ENCODE measurements at places on chromosomes 11 and 22.

DNA sequence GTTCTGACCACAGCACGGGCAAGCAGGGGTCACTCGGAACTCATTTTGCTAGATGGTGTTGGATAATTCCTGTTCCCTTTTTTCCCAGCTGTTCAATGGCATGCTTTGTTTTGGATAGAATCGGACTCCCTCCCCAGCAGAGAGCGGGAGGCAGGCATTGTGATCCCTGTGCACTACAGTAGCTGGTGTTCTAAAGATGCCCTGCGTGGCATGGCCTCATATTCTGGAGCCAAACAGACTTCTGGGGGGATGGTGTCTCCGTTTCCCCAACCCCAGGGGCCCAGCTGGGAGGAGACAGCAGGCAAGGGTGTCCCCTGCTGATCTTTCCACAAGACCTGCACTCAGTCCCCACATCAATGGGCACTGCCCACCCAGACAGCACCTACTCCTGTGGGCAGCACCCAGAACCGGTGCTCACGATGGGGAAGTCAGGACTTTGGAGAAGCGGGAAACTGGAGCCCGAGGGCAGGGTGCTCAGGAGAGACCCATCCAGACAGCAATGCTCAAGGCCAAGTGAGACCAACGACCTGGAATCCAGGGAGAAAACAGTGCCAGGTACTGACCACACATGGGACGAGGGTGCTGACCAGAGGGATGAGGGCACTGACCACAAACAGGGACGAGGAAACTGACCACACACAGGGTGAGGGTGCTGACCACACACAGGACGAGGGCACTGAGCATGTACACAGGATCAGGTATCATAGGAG, 934.9 kb downstream of the BRD1 start:
- no peak for DNase-seq

DNA sequence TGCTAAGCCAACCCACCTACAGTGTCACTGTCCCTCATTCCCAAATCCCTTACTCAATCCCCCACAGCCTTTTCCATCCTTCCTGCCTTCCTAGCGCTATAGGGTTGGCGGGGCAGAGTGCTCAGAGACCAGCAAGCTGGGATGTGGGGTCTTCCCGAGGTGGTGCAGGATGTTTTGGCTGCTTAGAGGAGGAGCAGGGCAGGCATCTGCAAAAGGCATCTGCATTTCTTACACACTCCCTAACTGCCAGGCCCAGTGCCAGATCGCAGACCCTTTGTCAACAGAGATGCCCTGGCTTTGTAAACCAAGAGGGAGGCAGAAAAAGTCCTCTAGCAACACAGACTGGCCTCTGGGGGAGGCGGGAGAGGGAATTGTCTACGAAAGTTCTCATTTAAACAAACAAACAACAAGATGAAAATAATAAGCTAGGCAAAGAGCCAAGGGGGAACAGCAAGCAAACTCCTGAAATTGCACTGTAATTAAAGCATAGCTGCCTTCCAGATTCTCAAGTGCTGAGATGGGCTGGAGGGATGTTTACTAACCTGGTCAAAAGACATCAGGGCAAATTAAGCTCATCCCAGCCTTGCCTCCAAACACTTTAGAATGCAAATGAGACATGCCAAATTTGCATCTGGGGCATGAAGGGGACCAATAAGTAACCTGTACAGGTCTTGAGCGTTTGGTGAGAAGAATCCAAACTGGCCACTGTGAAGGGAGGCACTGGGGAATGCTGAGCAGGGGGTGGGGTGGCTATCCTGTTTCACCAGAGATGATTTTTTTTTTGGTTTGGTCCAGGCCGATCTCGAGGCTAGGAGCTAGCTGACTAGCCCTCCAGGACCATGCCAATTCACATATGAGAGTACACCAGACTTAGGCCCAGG, 38.1 kb upstream of the ADA2 start:
- DNase-seq, result no peak

DNA sequence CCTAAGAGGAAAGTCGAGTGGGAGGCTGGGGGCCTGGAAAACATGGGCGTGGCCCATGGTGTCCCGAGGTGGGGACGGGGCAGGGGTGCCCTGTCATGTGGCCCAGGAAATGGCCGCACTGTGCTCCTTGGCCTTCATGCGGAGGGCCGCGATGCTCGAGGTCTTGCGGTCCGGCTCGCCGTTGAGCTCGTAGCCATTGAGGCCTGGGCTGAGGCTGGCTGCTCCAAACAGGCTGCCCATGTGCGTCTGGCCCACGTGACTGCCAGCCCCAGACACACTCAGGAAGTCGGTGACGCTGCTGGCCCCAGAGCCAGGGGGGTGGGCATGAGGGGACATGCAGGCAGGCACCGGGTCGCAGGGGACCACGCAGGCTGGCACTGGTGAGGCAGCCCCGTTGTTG, 45.2 kb downstream of the ALX4 start:
- no peak for DNase-seq

- no peak for DNase-seq
These were observed 238.4 kb downstream of the BRD1 start for GRCh38 chr22:49589301-49589700.

DNA sequence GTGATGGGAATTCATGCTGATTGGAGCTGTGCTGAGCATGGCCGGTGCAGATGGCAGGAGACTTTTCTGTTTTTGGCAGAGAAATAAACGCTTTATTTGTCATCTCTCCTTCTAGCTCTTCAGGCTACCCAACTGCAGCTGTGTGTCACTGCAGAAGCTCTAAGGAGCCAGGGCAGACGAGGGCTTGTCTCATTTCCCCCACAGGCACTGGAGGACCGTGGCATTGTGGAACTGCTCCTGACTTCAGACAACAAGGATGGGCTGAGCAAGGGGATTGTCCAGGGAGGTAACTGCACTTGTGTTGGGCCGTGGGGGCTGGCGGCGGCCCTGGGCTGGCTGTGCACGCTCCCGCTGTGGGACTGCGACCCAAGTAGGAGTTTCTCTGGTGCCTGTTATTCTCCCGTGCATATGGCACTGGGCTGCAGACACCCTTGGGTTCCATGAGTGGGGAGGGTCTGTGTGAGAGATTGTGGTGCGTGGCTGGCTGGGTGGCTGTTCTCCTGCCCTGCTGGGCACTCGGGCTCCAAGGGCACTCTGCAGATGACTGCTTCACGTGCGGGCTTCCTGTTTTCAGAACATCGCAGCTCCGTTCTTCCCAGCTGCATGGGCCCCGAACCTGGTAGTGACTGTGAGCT, 27.2 kb downstream of the GLB1L2 start:
- no peak for DNase-seq

DNA sequence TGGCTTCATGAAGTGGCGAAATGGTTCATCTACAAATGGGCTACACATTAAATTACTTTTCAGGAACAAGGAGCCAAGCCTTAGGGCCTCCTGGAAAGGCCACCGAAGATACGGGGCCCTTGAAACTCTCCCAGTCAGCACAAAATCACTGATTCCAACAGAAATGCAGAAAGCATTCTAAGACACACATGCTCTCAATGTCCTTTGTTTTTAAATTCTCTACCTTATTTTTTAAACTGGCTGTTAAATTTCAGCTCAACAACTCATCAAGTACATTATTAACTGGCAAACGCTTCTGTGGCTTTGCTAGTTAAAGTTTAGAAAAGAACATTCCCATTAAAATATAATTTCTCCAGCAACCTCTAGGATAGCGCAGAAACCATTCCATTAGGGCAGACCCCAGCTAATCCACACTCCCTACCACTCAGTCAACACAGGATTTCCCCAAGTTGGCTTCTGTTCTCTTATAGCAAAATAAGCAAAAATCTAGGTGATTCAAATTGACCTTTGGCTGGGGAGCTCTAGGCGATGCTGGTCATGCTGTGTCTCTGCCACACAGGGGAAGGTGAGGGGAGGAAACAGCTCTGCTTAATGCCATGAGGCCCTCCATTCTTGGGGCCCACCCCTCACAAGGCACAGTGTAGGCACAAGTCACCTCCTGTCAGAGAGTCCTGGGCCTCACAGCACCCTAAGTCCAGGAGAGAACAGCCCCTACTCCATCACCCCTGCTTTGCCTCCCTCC, 47.1 kb downstream of the PLEKHA7 start:
- no peak for DNase-seq

DNA sequence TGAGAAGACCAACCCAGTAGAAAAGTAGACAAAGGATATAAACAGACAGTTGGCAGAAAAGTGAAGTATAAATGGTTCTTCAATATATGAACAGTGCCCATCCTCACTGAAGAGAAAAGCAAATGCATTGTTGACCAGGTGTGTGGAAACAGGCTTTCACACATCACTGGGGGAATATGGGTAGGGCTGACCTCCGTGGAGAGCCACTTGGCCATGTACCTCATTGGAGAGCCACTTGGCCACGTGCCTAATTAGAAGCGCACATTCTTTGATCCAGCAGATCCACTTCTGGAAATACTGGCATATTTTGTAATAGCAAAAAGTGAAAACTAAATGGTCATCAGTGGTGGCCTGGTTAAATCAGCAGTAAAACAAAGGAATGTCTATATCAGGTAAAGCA, 43.2 kb downstream of the PPP6R3 start:
- no peak for DNase-seq

DNA sequence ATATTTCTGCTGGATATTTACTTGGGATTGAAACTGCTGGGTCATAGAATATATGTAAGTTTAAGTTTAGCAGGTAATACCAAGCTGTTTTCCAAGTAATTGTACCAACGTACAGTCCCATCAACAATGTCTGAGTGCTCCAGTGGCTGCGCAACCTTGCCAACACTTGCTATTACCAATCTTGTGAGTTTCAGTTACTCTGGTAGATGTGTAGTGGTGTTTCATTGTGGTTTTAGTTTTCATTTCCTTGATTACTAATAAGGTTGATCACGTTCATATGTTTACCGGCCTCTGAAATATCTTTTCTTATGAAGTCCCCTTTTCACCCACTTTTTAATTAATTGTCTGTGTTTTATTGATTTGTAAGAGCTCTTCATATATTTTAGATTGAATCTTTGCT, 370.6 kb upstream of the CADM1 start:
- DNase-seq, result no peak

GRCh38 chr11:110069158-110069737, 23.9 kb upstream of the ZC3H12C start:
- peak; percentile 89 for DNase-seq

GRCh38 chr22:44117746-44118145, 63.0 kb upstream of the PARVG start:
- DNase-seq, result no peak

- no peak for DNase-seq
These were observed 185.9 kb upstream of the CCDC90B start for GRCh38 chr11:83471831-83472727.

GRCh38 chr22:50326956-50327710, at the start of gene DENND6B:
Gene DENND6B (minus strand): TSS chr22:50327012. CDS start chr22:50326988, 24 bp downstream.
- DNase-seq, result peak; percentile 64

GRCh38 chr22:28329186-28330073, 350.2 kb downstream of the TTC28 start:
- DNase-seq, result no peak

DNA sequence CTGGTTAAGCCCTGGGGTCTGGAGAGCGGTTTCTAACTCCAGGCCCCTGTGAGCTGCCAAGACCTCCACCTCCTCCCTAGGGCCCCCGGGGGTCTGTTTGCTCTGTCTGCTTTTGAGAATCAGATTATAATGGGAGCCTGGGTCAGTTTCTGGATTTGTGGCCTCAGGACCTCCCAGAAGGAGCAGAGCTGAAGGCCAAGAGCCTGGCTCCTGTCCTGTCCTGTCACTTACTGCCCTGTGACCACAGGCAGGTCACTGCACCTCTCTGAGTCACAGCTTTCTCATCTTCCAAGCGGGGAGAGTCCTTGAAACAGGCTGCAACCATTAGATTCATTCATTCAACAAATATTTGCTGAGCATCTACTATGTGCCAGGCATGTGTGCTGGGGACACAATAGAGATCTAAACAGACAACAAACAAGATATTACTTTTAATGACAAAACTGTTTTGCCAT, 87.3 kb upstream of the FGF3 start:
- DNase-seq, result no peak

- DNase-seq, result peak; percentile 70
These were observed 10.5 kb downstream of the TOLLIP start for GRCh38 chr11:1298695-1299492.

GRCh38 chr11:61684870-61685616, 4.9 kb downstream of the DAGLA start:
- DNase-seq, result no peak

GRCh38 chr11:394034-394857, at the start of gene PKP3:
Gene PKP3 (plus strand): TSS chr11:394209. CDS start chr11:394293, 84 bp downstream.
- DNase-seq, result no peak

- DNase-seq, result no peak
These were observed 42.7 kb downstream of the PARVA start for GRCh38 chr11:12420040-12420439.

DNA sequence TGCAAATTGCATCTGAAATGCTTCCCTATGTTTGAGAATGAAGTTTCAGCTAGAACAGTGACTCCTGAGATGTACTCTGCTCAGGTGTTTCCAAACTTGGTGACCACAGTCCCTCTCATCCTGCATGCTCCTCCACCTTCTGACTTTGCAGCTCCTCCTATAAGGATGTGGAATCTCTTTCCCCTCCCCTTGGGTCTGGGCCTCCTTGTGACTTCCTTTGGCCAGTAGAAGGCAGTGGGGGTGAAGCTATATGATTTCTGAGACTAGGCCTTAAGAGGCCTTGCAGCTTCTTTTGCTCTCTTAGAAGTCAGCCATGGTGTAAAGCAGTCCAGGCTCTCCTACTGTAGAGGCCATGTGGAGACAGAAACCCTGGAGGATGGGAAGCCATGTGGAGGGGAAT, 50.7 kb downstream of the CSF2RB start:
- DNase-seq, result no peak

DNA sequence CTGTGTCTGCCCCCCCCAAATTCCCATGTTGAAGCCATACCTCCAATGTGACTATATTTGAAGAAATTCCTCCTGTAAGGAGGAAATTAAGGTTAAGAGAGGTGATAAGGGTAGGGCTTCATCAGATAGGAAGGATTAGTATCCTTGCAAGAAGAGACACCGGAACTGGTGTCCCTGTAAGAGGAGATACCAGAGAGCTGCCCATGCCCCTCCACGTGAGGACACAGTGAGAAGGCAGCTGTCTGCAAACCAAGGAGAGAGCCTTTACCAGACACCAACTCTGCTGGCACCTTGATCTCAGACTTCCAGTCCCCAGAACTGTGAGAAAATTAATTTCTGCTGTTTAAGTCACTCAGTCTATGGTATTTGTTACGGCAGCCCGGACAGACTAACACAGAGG, 109.3 kb downstream of the ARFGAP2 start:
- no peak for DNase-seq

DNA sequence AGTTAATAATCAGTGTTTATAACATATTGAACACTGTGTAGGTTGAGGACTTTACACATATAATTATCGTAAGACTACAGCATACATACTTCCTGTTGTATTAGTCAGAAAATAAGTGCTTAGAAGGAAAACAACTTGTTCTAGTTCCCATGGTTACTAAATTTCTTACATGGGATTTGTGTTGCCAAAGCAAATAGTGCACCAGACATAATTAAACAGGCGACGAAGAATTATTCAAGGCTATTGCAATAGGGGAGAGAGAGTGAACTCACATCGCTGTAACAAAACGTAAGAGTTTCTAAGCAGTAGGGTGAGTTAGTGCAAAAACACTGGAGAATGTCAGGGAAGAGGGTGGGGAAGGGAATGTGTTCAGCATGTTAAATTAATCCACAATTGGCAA, 347.8 kb downstream of the CNTN5 start:
- DNase-seq, result no peak

GRCh38 chr11:130787092-130787616, 129.1 kb downstream of the SNX19 start:
- no peak for DNase-seq
